Stimulated activated CD8-positive, alpha-beta memory T cell treated with anti-CD3 and anti-CD28 coated beads, Interleukin-4, amount 100 ng/mL, for 4 hours (primary cell): ENCODE measurements at places on chromosomes 13 and 19.
A peak's percentile ranks its signal among the peaks of the same experiment; 100 is the strongest.

DNA sequence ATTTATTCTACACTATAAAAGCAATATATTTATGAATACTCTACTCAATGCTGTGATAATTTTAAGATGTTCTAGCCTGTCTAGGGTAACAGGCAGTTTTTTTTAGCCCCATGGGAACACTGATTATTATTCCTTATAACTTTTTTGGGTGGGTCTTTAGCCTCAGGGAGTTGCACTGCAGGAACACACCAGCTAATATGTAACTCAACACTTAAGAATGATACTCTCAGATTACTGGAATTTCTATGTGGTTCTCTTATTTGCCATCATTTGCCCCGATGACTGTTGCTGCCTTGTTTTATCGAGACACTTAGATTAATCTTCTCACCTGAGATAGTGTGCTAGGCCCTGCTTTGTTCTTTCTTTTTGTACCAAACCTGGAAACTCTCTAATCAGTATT, 396.9 kb upstream of the SLITRK1 start:
- DNase-seq, result no peak

DNA sequence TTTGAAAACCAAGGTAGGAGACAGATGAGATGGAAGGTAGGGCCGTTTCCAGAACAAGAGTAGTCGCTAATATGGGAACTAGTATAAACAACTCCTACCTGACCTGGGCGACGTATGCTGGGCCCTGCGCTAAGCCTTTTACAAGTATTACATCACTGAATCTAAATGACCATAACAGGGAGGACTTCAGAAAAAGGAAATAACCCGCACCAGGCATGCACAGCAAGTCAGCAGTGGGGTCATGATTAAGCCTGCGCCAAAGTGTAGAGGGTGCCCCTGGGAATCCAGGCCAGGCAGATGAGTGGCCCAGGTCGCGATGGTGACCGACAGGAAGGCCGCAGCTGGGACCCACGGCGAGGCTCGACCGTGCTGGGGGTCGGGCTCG, 613 bp downstream of the ATP13A1 start:
- no peak for DNase-seq

- DNase-seq, result no peak
Measured at GRCh38 chr13:110103534-110103933, 203.4 kb downstream of the COL4A1 start.

DNA sequence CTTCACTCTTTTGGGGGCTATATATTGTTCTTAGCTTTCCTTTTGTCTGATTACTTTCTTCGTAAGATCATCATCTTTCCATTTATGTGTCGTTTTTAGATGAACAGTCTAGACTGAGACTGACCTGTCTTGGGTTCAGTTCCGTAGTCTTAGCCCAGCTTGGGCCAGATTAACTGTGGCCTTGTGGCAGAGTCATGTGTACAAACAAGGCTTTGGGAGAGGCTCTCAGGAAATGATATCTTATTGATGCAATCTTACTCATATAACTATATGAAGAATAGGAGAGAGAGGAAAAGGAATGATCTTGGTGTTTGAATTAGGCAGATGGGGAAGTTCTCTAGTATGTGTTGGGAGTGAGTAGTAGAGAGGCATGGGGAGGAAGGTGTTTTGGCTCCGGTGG, 6.8 kb upstream of the ERCC5 start:
- DNase-seq, result no peak

DNA sequence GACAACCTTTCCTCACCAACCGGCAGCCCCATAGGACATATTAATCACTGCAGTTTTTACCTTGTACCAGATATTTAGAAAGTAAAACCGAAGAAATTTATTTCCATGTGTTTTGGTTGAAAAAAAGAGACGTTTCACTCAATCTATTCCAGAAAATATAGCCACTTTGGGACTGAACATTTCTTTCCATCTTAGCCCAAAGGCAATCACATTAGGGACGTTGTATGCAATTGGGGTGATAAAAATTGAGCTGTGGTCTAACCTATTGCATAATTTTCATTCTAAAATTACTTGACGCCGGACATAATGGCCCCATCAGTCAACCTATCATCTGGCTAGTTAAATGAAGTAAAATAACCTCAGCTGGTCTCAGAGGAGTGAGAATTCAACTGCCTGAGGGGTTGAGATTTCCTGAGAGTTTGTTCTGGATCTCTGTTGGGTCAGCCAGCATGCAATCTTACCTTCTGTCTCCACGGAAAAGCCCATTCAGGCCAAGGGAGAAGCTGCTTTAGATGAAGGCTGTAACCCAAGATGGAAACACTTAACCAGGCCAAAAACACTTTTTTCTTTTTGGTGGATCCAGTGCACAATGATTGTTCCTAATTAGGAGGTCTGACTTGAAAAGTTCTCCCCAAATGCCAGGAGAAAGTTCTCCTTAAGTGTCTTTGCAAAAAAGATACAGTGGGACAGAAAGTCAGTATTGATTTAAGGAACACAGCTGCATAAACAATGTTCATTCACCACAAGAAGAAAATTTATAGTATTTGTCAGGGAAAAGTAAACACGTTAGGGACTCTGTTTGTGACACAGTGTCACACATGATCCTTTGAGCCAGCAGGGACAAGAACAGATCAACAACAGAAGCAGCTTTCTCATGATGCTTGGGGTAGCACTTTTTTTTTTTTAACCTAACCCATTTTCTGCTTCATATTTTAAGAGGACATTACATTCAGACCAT, 34.1 kb downstream of the DLEU7 start:
- DNase-seq, result no peak

- no peak for DNase-seq
Measured at GRCh38 chr13:50214514-50214913, 199.3 kb downstream of the KCNRG start.

GRCh38 chr13:40792284-40793051, 3.1 kb downstream of the SLC25A15 start:
- no peak for DNase-seq

GRCh38 chr19:1167687-1168571, 6.1 kb downstream of the SBNO2 start:
- no peak for DNase-seq

DNA sequence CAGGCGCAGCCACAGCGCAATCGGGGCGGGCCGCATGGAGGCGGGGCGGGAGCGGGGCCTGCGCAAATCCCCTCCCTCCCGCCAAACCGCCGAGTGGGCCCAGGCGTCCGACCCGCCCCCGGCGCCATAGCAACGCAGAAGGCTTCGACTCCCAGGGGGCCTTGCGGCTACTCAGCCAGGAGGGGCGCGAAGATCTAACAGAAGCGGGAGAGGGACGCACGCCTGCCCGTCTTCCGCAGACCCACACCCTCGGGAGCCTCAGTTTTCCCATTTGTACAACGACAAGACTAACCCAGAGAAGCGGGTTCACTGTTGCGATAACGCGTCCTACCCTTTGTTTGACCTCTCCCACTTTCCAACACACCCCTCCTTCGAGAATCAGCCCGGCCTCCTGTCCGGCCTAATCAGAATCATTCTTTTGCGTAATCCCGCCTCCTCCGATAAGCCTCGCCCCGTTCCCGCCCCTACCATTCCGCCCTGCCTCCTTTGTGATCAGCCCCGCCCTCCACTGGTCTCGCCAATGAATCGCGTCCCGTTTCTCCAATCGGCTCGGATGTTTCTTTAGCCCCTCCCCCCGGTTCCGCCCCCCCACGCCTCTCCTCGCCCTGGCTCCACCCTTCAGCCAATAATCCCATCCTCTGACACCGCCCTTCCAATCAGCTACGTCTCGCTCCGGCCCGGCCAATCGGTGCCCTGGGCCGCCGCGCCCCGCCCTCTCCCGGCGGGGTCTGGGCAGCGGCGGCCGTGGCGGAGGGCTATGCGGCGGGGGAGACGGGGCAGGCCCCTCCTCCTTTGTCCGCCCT, at the start of gene PCSK4:
TSS of gene PCSK4 (minus strand) at position 40 of the 803 bp plus-strand sequence. CDS start at position 36, 4 bp downstream.
- DNase-seq, result peak; percentile 98

- no peak for DNase-seq
Measured at GRCh38 chr13:19181021-19181620, 503 bp downstream of the TUBA3C start.

DNA sequence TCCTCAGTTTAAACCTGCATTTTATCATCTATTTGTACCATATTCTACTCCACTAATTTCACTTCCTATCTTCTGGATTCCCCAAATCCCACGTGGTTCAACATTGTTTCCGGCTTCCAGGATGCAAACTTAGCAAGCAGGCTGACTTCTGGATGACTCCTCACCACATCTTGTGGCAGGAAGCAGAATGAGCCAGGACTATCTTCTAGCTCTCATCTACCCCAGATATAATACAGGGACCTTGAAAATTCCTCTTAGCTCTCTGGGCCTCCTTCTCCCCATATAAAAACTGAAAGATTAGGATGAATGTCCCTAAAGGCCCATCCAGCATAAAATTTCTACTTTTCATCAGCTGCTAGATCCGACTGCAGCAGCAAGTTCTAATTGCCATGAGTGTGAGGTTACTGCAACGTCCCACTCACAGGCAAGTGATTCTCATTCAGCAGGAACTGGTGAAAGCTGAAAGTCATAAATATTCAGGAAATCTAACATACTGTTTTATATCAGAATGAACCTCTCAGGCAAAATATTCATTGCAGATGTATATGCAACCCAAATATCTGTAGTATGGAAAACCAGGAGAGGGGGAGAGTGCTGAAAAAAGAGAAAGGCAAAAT, 93.4 kb downstream of the KCTD12 start:
- DNase-seq, result no peak

GRCh38 chr13:37546087-37546486, 52.5 kb downstream of the POSTN start:
- no peak for DNase-seq

- no peak for DNase-seq
Measured at GRCh38 chr19:827710-828321, at the start of gene AZU1. Gene AZU1, plus strand, starts transcription at chr19:827837. Its CDS starts 10 bp downstream, at chr19:827847.

DNA sequence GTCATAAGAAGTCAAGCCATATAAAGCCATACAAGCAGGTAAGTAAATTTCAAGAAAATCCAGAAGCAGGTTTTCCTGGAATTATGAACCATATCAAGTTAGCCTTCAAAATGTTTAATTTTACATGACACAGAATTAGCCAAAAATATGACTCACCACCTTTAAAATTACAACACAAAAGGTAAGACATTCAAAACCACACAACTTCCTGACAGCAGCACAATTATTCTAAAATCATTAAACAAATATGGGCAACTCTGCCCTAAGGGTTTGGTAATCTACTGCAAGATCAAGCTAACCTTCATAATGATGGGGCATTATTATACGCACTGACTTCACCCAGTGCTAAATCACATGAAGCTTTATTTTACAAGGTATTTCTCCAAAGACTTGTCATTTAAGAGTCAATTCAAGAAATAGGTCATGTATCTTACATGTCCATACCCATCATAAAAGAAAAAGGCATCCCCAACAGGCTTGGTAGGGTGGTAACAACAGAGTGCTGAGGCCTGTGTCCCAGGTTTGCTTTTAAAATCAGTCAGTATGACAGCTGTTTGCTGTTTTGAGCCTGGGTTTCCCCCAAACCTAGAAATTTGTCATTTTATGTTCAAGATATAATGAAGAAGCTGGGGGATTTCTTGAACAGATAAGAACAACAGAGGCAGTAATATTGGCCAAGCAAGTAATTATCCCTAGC, 15.2 kb downstream of the RCBTB1 start:
- DNase-seq, result no peak

DNA sequence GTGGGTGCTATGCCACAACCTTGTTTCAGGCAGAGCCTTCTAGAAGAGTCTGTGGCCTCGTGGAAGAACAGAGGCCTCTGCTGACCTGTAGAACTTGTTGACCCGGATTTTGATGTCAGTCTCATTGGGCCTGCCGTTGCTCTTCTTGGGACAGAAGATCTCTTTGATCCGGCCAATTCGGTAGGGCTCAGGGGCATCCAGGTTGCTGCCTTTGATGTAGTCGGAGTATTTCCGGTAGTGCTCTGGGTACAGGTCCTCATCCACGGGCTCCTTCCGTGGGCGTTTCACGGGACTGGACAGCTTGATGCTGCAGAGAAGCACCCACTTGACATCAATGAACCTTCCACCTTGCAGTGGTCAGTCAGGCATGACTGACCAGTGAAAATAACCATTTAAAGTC, 24.0 kb upstream of the EIF3G start:
- no peak for DNase-seq

- no peak for DNase-seq
Measured at GRCh38 chr19:49779731-49780555, 13.1 kb downstream of the AP2A1 start.

GRCh38 chr13:20301403-20302071, 69.4 kb upstream of the GJB6 start:
- DNase-seq, result no peak

GRCh38 chr13:46962281-46962941, 65.6 kb upstream of the HTR2A start:
- DNase-seq, result no peak

GRCh38 chr19:12994701-12995595, at the start of gene NFIX:
Gene NFIX, plus strand, starts transcription at chr19:12995475. Its CDS starts 363 bp downstream, at chr19:12995838.
- peak; percentile 18 for DNase-seq

GRCh38 chr13:99217461-99218110, 16.9 kb downstream of the UBAC2 start:
- no peak for DNase-seq

- no peak for DNase-seq
Measured at GRCh38 chr13:106449096-106449495, 86.4 kb downstream of the EFNB2 start.

DNA sequence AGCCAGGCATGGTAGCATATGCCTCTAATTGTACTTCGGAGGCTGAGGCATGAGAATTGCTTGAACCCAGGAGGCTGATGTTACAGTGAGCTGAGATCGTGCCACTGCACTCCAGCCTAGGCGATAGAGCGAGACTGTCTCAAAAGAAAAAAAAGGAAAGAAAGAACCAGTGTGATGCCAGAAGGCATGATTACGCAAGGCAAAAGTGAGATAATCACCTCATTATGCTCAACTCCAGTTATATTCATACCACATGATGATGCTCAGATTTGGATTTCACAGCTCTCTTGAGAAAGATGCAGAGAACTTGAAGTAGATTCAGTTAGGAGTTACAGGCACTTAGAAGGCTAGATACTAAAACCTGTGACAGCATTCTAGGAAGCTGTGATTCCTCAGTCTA, 21.8 kb downstream of the RCBTB1 start:
- no peak for DNase-seq

GRCh38 chr13:28885181-28885580, 65.0 kb downstream of the MTUS2 start:
- DNase-seq, result no peak

DNA sequence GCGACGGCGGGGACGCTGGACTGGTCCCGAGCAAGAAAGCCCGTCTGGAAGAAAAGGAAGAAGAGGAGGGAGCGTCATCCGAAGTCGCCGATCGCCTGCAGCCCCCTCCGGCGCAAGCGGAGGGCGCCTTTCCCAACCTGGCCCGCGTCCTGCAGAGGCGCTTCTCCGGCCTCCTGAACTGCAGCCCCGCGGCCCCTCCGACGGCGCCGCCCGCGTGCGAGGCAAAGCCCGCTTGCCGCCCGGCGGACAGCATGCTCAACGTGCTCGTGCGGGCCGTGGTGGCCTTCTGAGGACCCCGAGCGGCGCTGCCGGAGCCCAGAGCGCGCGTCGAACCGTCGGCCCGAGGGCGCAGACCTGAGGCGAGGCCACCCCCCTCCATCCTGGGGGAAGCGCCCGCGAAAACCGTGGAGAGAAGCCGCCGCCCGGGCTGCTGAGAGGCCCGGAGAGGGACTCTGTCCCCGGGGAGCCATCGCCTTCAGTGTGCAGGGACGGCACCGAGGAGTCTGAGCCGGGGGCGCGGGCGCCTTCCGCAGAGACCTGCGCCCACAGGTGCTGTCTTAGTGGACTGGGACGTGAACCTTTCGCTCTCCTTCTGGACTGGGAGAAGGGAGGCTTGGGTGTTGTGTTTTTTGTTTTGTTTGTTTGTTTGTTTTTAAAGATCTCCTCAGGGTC, 3.5 kb downstream of the IER2 start:
- no peak for DNase-seq

GRCh38 chr19:32363175-32363574, 17.8 kb downstream of the ZNF507 start:
- no peak for DNase-seq
